NCI-H1417 (cell line): ENCODE measurements at places on chromosomes 5 and 9.

DNA sequence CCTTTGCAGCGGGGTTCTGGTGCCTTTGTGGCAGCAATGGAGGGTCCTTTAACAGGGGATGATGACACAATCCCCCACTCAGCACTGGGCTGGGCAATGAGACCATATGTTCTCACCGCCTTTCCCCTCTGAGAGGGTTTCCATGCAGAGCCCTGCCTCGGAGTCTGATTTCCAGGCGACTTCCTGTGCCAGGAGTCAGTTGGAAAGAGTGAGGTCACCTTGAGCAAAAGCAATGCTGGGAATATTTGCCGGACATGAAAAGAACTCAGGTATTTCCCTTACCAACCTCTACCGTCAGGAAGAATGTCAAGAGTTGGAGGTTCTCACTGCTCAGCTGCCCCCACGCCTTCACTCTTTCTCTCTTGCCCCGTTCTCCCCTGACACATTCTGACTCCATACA, 284.2 kb upstream of the IRX1 start:
- DNase-seq = no peak

DNA sequence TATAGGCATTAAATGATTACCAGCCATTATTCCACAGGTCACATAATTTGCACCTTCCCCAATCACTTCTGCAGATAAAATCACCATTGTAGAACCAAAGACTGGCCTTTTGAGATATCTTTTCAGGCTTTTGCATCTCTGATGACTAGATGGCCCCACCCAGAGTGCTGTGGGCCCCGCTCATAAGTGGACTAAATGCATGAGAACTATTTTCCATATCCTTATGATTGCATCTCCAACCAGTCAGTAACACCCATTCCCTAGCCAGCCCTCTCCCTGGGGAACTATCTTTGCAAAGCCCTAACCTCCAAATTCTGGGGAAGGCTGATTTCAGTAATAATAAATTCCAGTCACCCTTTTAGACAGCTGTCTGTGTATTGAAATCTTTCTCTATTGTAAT, 53.5 kb upstream of the CDH9 start:
- DNase-seq = no peak

- peak; percentile 58 for DNase-seq
Measured at GRCh38 chr5:56814361-56814962, 887 bp upstream of the MAP3K1 start.

DNA sequence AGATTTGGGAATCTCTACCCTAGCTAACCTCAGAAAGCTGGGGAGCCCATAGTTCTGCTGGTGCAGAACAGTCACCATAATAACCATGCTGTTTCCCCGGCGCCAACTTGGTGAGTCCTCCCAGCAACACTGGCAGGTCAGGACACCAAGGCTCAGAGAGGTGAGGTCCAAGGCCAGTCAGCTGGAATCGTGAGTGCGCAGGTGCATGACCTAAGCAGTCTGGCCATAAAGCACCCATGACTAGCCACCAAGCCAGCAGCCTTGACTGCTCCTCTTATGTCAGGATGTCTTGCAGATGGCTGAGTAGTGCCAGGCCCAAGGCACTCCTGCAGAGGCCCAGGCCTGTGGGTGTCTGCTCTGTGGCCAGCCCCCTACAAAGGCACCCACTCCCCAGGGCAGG, 2.6 kb downstream of the RNF44 start:
- no peak for DNase-seq

- DNase-seq = no peak
Measured at GRCh38 chr9:4105183-4105582, 194.7 kb downstream of the GLIS3 start.

DNA sequence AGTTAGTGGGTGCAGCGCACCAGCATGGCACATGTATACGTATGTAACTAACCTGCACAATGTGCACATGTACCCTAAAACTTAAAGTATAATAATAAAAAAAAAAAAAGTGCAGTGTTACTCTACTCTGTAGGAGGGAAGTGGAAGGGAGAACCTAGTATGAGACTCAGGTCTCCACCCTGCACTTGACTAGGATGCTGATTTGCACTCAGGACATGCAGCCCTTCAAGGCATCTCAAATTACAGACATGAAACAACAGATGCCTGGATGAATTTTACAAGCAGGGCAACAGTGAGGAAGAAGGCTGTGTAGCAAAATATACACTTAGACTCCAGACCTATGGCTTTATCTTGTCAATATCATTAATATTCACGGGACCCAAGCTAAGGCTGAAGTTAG, 16.5 kb downstream of the TRIM32 start:
- no peak for DNase-seq

DNA sequence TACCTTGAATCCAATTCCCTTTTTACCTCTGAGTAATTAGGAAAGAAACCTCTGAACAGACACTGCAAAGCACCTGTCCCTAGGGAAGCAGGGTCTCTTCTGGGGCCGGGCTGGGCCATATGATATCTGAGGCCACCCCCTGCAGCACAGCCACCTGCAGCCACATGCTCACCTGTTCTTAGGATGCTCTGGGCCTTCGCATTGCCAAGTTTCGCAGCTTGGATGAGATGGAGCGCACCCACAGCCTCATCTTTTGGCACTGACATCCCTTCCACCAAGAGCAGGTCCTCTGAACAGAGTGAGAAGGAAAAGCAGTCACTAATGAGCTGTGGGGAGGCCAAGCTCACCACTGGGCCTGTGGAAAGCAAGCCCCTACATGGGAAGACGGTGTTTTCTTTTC, 27.3 kb downstream of the CLTA start:
- no peak for DNase-seq

DNA sequence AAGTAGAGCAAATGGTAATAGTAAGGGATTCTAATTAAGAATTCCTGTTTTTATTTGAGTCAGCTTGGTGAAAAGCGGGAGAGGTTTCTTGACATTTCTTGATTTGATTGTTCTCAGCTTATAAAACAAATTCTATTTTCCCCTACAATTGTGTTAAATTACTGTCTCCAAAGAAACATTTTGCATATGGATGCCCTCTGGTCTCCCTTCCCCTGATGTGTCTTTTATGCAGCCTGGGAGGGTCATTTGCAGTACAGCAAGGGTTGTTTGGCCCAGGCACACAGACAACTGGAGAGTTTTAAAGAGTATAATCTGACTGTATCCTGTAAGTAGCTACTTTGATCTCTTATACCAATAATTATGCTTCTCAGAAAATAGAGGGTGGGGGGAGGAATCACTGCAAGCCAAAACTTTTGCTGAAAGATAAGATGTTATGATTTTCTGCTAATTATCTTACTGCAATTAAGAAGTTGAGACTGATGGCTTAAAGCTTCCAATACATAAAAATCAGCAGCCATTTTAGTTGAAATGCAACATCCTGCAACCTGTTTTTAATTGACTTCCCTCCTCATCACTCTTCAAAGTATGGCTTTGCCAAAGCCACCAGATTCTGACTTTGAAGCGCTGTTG, 204.1 kb upstream of the SEMA6A start:
- no peak for DNase-seq

GRCh38 chr5:134527156-134527960, 1.9 kb downstream of the JADE2 start:
- DNase-seq = peak; percentile 82

GRCh38 chr5:138408023-138408422, 30.8 kb upstream of the REEP2 start:
- no peak for DNase-seq

- DNase-seq = no peak
Measured at GRCh38 chr9:14935964-14936363, 25.7 kb upstream of the FREM1 start.

GRCh38 chr9:69946800-69947437, 96.7 kb upstream of the MAMDC2 start:
- no peak for DNase-seq

GRCh38 chr9:76676857-76677256, 87.4 kb upstream of the PCA3 start:
- DNase-seq = no peak

DNA sequence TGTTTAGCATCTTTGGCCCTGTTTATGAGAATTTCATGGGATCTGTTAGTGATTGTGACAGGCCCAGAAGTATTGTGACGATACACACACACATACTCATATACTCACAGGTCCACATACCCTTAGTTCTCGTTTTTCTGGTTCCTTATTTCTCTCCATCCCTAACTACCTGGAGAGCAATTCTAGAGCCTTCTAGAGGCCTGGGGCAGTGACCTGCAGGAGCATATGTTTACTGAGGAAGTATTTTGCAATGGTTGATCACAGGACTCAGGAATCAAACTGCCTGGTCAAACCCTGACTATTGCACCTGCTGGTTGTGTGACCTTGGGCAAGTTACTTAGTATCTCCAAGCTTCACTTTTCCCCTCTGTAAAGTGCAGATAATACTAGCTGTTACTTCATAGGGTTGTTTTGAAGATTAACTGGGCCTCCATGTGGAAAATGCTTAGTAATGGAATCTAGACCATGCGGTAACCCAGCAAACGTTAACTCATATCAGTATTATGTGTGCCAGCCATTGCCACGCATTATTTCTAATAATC, 8.7 kb downstream of the PAPPA start:
- DNase-seq = no peak

GRCh38 chr9:116369706-116370105, 216.1 kb downstream of the PAPPA start:
- DNase-seq = no peak

GRCh38 chr9:35793461-35793860, 2.1 kb downstream of the NPR2 start:
- DNase-seq = no peak

- DNase-seq = no peak
Measured at GRCh38 chr9:95102572-95102971, 214.9 kb downstream of the FANCC start.

DNA sequence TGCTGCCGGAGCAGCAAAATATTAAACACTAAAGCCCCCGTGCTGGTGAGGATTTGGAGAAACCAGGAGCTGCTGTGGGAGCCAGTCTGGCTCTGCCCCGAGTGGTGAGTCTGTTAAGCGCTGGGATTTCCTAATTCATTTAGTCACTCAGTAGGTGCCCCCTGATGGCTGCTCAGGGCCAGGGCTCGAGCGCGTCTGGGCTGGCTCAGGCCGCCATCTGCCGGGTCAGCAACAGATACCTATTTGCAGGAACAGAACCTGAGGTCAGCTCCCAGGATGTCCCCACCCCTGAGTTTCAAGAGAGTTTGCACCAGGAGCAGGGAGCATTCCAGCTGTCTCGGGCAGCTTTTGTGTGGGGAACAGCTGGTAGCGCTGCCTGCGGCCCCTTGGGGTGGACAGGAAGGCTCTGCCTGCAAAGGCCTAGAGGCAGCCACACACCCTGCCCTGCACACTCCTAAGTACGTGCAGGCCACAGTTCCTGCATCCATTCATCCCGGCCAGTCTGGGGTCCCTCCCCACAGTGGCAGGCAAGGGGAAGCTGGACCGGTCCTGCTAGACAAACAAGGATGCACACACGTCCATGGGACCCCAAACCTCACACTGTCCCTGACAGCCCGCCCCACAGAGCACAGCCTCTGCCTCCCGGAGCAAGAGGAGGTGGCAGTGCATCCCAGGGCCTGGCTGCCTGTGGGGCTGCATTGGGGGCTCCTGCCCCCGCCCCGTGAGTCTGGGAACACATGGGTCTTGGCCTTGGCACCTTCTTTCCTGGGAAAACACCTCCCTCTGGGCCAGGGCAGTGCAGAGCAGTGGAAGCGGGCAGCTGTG, 83.7 kb downstream of the ADAMTS2 start:
- DNase-seq = no peak

DNA sequence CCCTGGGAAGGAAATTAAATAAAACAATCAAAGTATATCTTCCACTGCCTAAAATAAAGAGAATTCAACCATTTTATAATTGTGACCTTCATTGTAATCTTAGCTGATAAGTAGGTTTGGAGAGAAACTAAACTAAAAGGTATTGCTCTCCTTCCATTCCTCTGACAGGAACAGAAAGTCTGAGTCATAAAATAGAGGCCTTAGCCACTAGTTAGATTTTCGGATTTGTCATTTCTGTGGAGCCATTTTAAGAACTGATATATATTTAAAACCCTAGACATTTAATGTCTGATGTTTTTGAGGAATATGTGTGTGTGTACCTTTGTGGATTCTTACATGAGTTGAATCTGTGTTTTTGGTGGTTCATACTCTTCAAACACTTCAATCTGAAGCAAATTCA, 11.8 kb upstream of the TMC1 start:
- no peak for DNase-seq

DNA sequence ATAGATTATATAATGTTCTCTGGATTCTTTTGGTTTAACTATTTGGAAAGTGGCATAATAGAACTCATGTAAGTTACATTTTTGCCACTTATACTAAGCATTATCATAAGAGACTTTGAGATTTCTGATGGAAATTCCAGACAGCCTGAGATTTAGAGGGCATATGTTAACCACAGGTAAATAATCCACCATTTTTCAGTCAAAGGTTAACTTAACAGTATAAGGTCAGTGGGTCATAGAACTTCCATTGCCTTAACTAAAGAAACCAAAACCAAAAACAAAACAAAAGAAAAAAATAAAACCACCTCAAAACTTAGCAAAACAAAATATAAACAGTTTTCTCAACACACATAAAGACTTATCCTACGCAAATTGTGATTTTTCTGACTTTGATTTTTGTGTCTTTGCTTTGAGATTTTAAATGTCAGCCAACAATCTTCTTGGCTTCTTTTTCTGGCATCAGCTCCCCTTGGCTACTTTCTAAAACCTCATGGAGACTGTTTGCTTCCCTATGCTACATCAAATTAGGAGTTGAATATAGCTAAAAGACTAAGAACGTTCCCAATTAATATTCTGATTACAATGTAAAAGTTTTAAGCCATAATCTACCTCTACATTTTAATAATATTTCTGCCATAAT, 430.1 kb upstream of the DAB2 start:
- no peak for DNase-seq

DNA sequence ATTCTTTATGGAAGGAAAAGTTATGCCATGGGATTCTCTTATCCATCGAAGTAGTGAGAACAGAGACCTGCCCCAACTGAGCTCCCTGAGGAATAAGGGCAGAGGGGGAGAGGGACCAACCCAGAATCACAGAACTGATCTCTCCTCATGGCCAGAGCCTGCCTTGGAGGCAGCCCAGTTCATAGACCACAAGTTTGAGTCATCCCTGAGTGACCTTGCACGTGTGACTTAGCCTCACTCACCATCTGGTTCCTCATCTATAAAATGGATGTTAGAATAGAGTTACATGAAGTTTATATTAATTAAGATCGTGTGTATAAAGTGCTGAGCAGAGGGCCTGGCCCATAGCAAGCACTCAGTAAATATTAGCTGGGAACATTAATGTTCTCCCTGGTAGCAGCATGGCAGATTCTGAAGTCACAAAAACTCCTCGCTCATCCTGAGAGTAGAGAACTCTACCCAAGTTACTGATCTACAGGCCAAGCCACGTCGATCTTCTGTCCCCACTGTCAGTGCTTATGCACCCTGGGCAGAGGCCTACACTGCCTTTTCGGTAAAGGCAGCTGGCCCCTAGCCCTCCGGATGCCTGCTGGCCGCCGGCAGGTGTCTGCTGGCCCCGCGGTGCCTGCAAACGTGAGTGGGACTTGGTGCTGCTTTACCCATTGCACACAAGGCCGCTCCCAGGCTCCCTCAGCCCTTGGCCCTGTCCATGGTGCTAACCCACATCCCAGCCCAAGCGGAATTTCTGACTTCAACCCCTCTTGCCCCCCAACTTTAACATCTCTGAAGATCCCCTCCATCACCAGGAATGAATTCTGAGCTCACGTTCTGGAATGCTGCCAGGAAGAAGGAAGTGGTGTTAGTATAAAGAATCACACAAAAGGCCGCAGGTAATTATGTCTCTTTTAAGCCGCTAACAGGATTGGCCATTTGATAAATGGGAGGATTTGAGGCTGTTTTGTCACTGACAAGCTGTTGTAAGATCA, 61.1 kb upstream of the ARAP3 start:
- peak; percentile 47 for DNase-seq

- no peak for DNase-seq
Measured at GRCh38 chr5:76544268-76544926, 78.8 kb downstream of the F2RL2 start.
